ENCODE measurements at places on chromosomes 3 and 15.
A peak's percentile ranks its signal among the peaks of the same experiment; 100 is the strongest.

DNA sequence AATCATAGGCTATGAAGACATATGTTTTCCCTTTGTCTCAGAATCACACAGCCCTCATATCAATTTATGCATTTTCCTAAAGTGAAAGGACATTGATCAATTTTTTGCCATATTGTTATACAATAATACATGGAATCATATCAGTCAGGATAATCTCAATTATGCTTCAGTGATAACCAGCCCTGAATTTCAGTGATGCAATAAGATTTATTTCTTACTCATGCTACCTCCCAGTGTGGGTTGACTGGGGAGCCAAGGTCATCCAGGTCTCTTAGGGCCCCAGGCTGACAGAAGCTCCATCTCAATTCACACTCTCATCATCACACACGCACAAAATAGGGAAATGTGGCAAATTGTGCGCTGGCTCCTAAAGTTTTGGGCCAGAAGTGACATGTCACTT is 44.2 kb upstream of the TNIK start:
- no peak for DNase-seq

DNA sequence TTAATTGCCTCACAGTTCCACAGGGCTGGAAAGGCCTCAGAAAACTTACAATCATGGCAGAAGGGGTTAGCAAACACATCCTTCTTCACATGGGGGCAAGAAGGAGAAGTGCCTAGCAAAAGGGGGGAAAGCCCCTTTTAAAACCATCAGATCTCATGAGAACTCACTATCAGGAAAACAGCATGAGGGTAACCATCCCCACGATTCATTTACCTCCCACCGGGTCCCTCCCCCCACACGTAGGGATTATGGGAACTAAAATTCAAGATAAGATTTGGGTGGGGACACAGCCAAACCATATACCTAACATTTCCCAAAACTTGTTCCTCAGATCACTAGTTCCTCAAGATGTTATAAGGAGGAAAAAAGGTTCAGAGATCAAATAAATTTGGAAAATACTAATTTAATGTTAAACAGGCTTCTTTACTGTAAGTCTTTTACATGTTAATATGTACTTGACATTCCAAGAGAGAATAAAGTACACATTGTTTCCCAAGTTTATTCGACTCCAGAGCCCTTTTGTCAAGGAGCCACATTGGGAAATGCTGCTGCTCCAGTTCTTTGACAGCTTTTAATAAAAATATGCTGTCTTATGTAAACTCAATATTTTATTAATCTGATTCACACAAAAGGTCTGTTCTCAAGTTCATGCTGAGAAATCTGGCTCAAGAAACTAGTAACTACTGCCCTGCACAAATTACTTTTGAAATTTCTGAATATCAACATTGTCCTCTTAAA is 17.8 kb downstream of the HERC1 start:
- DNase-seq = peak; percentile 10

- no peak for DNase-seq
Observed at GRCh38 chr3:13401149-13401548, 19.0 kb downstream of the NUP210 start.

DNA sequence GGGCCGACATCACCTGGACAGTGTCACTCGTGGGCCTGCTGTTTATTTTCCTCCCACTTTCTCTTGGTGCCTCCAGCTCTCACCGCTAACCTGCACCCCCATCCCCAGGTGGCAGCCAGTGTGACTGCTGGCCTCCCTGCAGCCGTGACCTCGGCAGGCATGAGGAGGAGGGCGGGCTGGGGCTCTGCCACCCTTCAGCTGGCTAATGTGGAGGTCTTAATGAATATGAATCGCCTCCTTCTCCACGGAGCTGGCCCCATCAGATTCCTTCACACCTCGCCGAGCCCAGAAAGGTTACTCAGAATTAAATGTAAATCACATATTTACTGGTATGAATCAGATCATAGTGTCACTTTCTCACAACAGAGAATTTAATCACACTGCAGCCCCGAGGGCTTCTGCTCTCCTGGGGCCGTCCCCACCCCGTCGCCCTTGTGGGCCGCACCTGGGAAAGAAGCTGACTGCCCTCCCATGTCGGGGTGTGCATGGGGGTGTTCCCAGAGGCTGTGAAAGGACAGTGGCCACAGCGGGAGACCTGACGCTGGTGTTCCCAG is 171.1 kb upstream of the TLE3 start:
- peak; percentile 10 for DNase-seq

- DNase-seq = peak; percentile 93
Observed at GRCh38 chr3:180679178-180680096, at the start of gene CCDC39. CCDC39 (minus strand) TSS chr3:180679489; CDS start chr3:180679380, 109 bp downstream.

GRCh38 chr15:51908316-51908715 is 63.3 kb downstream of the LEO1 start:
- no peak for DNase-seq

DNA sequence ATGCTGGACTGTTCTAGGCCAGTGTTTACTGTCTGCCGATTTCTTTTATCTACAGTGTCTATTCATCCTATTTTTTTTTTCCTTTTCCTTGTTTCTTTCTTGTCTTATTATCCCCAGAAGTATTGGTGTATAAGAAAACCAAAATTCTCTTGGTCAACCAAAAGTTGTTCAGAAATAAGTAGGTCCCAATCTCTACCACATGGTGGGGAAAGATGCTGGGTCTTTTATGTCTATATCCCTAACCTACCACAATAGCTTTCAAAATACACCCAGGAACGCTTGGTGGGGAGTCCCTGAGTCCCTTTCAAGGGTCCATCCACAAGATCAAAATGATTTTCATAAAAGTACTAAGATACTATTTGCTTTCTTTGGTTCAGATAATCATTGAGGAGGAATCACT is 225.6 kb downstream of the CLSTN2 start:
- DNase-seq = no peak

- DNase-seq = no peak
Observed at GRCh38 chr15:38182900-38183299, 69.7 kb upstream of the SPRED1 start.

- no peak for DNase-seq
Observed at GRCh38 chr15:78492872-78493271, 14.5 kb upstream of the HYKK start.

DNA sequence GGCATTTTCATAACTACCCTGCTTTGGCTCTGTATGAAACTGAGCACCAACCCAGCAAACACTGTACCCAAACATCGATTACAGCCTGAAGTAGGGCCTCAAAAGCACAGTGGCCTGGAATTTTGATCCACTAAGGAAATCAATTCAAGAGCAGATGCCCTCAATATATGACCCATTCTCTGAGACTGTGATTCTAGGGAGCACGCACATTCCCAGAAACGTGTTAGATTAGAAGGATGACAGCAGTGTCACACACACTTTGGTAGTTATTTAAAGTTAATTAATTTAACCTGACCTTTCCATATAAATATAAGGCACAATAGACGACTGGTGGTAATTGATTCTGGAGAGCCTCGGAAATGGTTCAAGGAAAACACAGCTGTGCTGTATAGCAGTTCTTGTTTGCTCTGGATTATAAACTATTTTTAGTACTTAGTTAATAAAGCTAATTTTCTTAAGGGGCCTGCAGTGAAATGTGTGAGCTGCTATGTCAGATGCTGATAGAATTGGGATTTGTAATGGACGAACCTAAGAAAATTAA is 126.3 kb upstream of the ZNF385D start:
- no peak for DNase-seq

DNA sequence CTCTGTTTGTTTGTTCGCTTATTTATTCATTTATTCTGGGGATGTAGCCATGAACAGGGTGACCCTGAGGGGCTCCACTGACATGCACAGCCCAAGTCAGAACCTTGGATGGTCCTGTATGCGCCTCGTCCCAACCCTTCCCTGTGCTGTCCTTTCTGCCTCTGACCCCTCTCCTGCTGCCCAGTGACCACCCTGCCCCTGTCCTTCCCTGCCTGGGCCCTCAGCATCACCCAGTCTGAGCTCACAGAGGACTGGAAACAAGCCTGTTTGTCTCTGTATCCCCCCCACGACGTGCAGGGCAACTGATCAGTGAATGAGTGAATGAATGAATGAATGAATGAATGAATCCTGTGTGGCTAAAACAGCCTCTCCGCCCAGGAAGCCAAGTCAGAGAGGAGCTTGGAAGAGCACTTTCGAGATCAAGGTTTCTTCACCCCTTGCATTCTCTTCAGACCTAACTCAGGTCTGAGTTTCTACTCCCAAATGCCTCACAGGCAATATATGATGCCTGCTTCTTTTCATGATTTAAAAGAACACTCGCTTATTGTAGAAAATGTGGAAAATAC is 157.7 kb downstream of the SMAD6 start:
- no peak for DNase-seq

- no peak for DNase-seq
Observed at GRCh38 chr3:138686771-138687221, 78.2 kb downstream of the FAIM start.

- no peak for DNase-seq
Observed at GRCh38 chr3:119315600-119316312, 21.6 kb downstream of the ARHGAP31 start.

- DNase-seq = peak; percentile 61
Observed at GRCh38 chr3:55483196-55484095, 3.7 kb downstream of the WNT5A start.

GRCh38 chr3:45568848-45569762 is 25.4 kb upstream of the LIMD1 start:
- no peak for DNase-seq

- DNase-seq = no peak
Observed at GRCh38 chr3:61940236-61940635, 378.9 kb downstream of the PTPRG start.

- DNase-seq = no peak
Observed at GRCh38 chr15:65328506-65329287, 24.2 kb downstream of the RNU5B-1 start.

- no peak for DNase-seq
Observed at GRCh38 chr3:43389388-43390254, 103.3 kb downstream of the SNRK start.
